Activated gamma-delta T cell treated with Interleukin-2 at 50 U/mL for 16 hours (primary cell): ENCODE measurements at places on chromosomes 2 and 18.

DNA sequence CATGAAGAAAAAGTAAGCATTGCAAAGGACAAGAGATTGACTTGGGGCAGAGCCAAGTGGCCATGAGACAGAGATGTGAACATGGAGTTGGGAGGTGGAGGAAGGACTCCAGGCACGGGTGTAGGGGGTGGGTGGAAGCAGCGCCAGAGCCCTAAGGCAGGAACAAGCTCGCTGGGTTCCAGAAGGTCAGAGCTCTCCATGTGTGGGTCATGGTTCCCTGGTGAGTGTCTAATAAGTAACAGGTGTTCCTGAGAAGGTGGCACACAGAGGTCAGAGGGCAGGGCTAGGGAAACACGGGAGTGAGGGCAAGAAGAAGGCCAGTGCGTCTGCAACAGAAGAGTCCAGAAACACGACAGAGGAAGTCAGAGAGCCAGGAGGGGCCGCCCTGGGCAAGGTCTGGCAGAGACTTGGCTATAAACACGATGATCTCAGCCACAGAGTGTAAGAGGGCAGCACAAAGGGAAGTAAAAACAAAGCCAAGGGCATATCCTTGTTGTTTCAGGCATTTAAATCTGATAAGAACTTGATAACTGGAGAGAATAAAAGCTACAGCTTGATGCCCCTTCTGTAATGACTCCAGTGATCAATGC, 260.8 kb downstream of the TGIF1 start:
- no peak for DNase-seq

DNA sequence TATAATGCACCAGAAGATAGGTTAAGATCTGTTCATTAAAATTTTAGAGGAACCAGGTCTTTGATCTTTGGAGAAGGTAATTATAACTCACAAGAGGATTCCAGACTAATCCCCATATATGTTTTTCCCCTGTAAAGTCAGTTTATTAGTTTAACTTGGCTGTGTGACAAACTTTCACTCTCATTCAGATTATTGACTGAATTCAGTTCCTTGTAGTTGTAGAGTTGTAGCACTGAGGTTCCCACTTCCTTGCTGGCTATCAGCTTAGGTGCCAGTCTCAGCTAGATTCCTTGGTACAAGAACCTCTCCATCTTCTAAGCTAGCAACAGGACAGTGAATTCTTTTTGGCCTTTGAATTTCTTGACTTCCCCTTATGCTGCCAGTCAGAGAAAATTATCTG, 19.1 kb downstream of the REG1A start:
- no peak for DNase-seq

DNA sequence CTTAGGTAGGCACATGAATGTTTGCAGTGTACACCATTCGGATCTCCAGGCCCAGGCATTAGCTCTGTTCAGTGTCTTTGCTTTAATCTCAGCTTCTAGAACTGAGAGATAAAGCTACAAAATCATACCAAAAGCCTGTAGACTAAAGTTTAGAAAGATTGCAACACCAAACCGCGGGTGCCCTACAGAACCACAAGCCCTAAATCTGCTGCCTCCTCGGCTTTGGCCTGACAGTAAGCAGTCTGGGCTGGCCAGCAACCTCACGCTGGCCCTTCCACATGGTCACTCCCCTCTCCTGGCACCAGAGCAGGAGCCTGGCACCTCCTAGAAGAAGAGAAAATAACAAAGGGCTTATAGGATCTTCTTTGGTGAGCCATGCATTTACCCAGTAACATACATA, 8.9 kb upstream of the OSR1 start:
- DNase-seq = no peak

GRCh38 chr2:223465793-223466192, 136.4 kb downstream of the SCG2 start:
- DNase-seq = no peak

- DNase-seq = no peak
Observed at GRCh38 chr18:62967089-62967488, 251.7 kb downstream of the PHLPP1 start.

- DNase-seq = peak; percentile 18
Observed at GRCh38 chr18:63290821-63291200, 28.8 kb downstream of the BCL2 start.
